ENCODE measurements at places on chromosomes 12 and 14.

- peak; percentile 78 for DNase-seq
Observed at GRCh38 chr12:52213564-52214420, 19.3 kb upstream of the KRT7 start.

DNA sequence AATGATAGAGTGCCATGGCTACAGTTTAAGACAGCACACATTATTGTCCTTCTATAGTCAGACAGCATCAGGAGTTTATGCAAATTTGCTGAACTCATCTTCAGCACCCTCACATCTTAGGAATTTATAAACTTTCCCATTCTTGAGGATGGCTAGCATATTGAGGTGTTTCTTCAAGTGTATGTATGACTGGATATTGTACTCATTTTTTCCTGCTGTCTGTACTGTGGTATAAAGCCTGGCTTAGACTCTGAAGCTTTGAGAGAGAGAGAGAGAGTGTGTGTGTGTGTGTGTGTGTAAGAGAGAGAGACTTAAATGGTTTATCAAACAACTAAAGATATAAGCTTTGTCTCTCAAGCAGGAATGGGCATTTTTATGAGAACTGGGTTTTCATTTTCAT, 161.6 kb downstream of the PIK3C2G start:
- peak; percentile 79 for DNase-seq

DNA sequence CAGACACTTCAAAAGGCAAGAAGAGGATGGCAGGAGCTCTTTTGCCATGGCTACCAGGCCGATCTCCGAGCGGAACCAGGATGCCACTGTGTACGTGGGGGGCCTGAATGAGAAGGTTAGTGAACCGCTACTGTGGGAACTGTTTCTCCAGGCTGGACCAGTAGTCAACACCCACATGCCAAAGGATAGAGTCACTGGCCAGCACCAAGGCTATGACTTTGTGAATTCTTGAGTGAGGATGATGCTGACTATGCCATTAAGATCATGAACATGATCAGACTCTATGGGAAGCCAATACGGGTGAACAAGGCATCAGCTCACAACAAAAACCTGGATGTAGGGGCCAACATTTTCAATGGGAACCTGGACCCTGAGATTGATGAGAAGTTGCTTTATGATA, 9.8 kb downstream of the GARIN2 start:
- peak; percentile 15 for DNase-seq

DNA sequence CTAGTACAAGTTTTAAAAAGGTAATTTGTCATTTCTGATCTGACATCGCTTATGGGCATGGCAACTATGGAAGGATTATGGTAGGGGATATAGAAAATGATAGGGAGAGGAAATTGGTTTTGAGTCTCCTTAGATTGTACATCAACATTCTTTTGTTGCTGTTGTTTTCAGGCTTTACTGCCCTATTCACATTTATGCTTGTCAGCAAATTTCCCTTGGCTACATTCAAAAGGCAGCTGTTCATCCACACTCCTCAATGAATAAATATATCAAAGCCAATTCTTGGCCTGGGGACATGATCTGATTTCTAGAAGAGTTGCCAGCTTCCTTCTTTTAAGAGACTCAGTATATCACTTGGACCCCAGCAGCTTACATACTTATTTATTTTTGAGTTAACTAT, 283.4 kb downstream of the CEP128 start:
- DNase-seq: no peak

- peak; percentile 41 for DNase-seq
Observed at GRCh38 chr12:78457938-78458337, 406.6 kb upstream of the SYT1 start.

Measured in fibroblast of lung (primary cell).